ENCODE measurements at places on chromosomes 12 and 14.
A peak's percentile ranks its signal among the peaks of the same experiment; 100 is the strongest.

DNA sequence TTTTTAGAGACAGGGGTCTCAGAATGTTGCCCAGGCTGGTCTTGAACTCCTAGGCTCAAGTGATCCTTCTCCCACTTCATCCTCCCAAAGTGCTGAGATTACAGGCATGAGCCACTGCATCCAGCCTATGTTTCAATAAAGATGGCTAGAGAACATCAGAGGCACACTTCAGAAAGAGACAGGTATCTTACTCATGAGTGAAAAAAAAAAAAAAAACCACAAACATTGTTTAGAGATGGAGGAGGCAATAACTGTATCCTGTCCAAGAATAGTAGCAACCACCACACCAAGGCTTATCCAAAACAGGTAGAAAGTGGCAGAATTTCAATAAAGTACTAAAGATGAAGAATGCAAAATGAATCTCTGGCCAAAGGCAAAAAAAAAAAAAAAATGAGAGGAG lies 30.3 kb downstream of the EEA1 start:
- DNase-seq: no peak

- no peak for DNase-seq
Observed at GRCh38 chr14:69464829-69465228, 19.7 kb upstream of the PLEKHD1 start.

DNA sequence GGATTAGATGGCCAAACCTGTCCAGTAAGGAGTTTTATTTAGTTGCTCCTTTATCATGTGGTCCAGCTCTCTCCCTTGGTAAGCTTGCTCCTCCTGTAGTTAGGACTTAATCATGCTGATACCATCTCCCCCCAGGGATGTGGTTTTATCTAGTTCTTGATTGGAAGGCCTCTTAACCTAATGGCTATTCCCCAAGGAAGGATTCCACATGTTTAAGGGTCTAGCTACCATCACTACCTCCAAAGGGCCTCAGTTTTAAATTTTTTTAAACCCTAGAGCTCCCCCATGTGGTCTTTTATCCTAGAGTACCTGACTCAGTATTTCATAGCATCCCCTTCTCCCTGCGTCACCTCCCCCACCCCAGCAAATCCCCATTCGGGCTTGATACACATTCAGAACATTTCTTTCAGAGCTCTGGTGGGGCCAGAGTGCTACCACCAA lies 22.5 kb downstream of the MAP3K12 start:
- DNase-seq: no peak

DNA sequence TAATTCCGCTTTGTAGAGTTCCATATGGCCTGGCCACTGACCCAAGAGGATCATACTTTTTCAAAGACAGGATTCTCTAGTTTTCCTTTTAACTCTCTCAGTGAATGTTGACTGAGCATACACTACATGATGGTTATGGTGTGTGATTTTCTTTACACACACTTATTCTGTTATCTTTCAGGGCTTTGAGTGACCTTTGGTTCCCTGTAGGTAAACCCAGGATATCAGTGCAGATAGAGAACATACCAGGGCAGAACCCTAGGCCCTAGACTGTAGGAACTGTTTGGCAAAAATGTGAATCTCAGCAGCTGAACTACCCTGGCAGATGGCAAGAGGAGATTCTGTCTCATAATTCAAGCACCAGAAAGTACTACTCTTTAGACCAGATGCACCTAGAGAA lies 159.6 kb downstream of the KCNA5 start:
- no peak for DNase-seq

- no peak for DNase-seq
Observed at GRCh38 chr14:44995770-44996294, 33.8 kb downstream of the TOGARAM1 start.

GRCh38 chr12:68374307-68374982 lies 42.3 kb upstream of the MDM1 start:
- DNase-seq: no peak

- no peak for DNase-seq
Observed at GRCh38 chr14:95197551-95197950, 40.2 kb upstream of the DICER1 start.

- no peak for DNase-seq
Observed at GRCh38 chr14:36935976-36936678, 236.3 kb downstream of the SLC25A21 start.

GRCh38 chr14:25394356-25394755 lies 344.4 kb upstream of the STXBP6 start:
- DNase-seq: no peak

DNA sequence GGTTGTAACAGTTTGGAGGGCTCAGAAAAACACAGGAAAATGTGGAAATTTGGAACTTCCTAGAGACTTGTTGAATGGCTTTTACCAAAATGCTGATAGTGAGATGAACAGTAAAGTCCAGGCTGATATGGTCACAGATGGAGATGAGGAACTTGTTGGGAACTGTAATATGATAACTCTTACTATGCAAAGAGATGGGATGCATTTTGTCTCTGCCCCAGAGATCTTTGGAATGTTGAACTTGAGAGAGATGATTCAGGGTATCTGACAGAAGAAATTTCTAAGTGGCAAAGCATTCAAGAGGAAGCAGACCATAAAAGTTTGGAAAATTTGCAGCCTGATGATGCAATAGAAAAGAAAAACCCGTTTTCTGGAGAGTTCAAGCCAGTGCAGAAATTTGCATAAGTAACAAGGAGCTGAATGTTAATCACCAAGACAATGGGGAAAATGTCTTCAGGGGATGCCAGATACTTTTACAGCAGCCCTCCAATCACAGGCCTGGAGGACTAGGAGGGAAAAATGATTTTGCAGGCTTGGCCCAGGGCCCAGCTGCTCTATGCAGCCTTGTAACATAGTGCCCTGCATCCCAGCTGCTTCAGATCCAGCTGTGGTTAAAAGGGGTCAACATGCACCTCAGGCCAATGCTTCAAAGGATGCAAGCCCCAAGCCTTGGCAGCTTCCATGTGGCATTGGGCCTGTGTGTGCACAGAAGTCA lies 572.7 kb upstream of the ATP2B1 start:
- no peak for DNase-seq

- DNase-seq: peak; percentile 81
Observed at GRCh38 chr12:57124261-57124877, 3.9 kb upstream of the LRP1 start.

DNA sequence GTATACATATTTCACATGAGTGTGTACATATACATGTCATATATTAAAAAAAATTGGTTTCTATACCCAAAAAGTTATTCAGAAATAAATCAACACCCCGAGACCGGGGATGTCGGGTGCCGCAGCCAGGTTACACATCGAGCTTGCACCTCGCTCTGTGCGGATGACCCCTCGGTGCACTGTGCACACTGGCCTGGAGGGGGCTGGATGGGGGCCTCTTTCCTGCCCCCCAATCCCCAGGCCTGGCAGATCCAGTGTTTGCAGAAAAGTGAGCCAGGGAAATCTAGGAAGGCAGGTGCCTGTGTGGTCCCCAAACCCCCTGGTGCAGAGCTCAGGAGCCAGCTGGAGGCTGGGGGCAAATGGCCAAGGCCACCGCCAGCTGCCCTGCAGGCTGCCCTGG lies 27.1 kb upstream of the GPR68 start:
- DNase-seq: no peak

- DNase-seq: no peak
Observed at GRCh38 chr14:71783786-71784185, 148.4 kb upstream of the RGS6 start.

DNA sequence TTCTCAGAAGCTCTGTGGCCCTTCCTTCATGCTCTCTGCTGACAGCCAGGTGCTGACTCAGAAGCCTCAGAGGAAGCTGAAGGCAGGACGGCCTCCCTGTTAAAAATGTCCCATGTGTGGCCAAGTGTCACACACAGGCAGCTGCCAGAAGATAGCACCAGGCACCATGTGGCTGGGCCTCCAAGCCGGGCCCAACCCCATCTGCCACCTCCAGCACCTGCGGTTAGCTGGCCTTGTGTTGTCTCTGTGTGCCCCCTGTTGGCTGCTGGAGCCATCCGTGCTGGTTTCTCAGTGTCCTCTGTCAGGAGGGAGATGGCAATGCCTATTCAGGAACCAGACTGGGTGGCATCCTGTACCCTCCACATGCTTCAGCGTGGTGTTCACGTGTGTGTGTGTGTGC lies 63.2 kb downstream of the TSPAN11 start:
- peak; percentile 14 for DNase-seq

GRCh38 chr14:105582639-105583038 lies 56.3 kb downstream of the TMEM121 start:
- DNase-seq: no peak

DNA sequence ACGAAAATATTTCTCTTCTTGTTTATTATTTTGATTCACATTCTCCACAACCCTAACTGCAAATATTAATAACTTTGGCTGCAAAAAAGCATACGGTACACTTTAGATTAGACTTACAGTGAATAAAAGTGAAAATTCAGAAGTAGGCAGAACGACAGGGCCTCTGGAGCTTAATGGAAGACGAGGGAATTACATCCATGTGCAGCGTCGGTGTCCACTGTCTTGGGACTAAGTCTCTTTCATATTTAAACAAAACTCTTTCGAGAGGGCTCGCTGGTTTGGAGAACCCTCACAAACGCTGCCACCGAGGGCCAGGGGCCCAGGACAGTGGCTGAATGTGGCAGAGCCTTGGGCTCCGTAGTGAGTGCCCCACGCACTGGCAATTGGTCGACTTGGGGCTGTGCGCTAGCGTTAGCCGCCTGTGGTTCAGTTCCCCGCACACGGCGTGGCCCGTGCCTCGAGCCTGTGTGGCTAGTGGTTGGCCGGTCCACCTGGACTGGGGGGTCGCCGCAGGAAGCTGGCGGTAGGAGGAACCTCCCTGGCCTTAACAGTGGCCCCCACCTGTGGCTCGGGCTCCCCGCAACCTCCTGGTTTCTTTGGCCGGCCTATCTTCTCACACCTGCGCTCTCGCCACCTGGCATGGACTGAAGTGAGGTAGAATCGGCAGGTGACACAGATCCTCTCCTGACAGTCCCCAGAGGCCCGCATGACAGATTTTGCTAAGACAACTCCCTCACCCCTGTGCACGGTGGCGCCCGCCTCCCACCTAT lies 739 bp upstream of the PAX9 start:
- DNase-seq: peak; percentile 54

DNA sequence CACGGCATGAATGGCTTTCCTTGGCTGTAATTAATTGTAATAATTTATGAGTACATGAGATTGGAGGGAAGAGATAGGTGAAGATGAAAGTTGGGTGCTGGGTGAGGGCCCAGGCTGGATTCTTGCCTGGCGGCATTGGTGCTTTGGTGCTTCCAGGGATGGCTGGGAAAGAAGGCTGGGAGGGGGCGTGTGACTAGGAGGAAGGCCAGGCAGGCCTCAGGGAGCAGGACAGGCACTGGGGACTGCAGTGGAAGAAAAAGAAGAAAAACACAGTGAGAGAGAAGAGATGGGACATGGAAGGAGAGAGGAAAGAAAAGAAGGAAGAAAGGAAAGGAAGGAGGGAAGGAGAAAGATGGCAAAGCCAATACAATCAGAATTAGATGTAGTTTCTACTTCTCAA lies 3.7 kb downstream of the HOXC9 start:
- no peak for DNase-seq

DNA sequence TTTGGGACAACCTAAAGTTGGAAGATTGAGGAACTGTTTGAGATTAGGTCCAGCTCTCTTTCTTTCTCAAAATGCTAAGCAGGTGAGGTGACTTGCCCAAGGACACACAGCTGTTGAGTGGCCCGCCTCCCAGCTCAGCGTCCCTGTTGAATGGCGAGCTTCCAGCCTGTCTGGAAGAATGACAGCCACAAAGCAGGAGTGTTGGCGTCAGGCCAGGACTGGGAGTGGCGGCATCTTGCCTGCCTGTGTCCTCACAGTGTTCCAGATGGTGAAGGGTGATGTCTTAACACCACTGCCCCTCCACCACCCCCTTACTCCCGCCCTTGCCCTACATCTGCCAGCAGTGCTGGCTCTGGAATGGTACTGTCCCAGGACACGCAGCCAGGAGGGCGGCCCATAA lies 4.4 kb upstream of the CEBPE start:
- peak; percentile 99 for DNase-seq

DNA sequence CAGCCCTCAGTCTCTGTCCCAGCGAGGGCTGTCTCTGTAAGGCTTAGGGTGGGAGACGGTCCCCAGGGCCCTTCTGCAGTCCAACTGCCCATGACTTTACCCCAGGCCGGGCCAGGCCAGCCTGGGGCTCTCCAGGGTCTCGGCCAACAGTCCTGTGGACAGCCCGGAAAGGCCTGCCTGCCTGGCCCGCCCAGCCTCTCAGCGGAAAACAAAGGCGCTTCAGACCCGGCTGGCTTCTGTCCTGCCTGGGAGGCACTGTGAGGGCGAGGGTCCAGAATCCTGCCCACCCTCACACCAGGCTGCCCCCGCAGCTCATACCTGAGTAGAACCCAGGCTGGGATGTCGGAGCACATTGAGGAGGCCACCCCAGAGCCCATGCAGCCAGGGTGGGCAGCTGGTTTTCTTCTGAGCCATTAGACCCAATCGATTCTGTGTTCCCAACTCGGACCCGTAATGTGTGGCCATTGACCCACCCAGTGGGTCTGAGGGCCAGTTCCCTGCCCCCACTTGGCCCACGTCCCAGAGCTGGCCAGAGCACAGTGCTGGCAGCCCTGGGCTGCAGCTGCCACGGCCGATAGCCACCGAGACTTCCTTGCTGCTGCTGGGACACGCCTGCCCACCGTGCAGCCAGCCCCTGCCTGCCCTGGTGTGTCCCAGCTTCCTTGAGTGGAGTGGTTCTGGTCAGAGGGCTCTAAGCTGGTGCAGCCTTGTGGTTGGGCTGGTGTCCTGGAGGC lies 1.6 kb downstream of the CRIP2 start:
- DNase-seq: no peak

GRCh38 chr12:16573398-16574077 lies 32.4 kb downstream of the LMO3 start:
- no peak for DNase-seq

DNA sequence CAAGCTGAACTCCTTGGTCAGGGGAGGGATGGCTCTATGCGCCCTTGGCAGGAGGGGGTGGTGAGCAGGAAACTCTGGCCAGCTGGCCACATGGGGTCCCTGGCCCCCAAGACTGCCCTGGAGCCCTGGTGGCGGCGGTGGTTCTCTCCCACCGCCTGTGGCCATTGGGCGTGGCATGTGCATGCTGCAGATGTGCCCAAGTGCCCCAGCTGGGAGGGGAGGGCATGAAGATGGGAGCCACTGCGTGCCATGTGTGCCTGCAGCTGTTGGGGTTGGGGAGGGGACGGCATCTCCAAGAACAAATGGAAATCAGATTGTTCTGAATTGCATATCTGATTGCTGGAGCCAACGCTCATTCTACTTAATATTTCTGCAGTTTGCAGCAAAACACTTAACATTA lies 115.7 kb upstream of the IGF1 start:
- no peak for DNase-seq

GRCh38 chr12:131622422-131622955 lies 88.4 kb upstream of the SFSWAP start:
- DNase-seq: no peak

GRCh38 chr14:92984896-92985295 lies 61.9 kb downstream of the CHGA start:
- no peak for DNase-seq

DNA sequence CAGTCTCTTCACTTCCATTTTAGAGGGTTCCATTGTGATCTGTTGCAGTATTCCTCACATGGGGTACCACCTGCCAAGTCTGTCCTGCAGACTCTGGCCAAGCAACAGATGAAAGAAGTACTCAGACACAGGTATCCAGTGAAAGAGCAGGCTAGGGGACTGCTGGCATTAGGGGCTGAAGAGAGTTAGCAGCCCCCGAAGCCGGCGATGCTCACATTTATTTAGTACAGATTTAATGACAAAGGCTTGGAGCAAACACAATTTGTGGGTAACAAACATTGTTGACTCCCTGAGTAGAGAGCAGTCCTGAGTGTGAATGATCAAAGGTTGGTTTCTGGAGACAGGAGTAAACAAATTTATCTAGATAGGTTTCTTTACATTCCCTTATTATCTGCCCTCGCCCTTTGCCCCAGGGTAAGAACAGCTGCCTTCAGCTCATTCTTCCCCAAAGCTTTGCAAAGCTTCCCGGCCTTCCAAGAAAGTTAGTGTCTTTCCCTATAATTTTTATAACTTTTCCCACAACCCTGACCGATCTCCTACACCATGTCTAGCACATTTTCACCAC lies 144.8 kb downstream of the TMEM117 start:
- no peak for DNase-seq
